Activated naive CD4-positive, alpha-beta T cell treated with Interleukin-2 at 50 U/mL for 16 hours (primary cell): ENCODE measurements at places on chromosomes 3 and 15.

- no peak for DNase-seq
Measured at GRCh38 chr15:59165726-59166125, 40.9 kb upstream of the LDHAL6B start.

GRCh38 chr3:100352296-100353231 lies 18.0 kb downstream of the NIT2 start:
- no peak for DNase-seq

- DNase-seq, result no peak
Measured at GRCh38 chr15:23764716-23765115, 77.6 kb upstream of the NDN start.

DNA sequence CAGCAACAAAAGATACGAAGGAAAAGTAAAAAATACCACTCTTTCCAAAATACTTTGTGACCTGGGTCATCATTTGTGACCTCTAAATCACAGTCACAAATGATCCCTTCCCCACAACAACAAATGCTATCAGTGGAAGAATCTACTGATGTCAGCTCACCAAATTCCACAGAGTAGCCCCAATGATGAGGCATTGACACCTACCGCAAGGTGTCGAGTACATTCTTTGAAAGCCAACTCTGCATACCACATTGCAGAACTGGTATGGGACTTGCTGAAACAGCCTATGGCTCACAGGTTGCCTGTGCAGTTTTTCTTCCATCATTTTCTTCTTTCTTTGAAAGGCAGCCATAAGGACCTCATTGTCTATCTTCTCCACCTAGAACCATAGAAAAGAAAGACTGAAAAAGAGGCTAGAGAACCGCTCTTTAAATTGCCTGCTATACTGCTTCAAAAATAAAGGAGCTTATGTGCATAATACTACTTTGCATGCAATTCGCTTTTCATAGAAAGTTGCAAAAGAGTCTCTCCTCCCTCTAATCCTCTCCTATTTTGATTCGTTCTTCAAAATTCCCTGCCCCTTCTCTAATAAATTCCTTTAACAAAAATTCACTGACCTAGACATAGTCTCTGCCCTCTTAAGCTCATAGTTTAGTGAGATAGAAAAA lies 21.4 kb upstream of the KPNA1 start:
- DNase-seq, result no peak

DNA sequence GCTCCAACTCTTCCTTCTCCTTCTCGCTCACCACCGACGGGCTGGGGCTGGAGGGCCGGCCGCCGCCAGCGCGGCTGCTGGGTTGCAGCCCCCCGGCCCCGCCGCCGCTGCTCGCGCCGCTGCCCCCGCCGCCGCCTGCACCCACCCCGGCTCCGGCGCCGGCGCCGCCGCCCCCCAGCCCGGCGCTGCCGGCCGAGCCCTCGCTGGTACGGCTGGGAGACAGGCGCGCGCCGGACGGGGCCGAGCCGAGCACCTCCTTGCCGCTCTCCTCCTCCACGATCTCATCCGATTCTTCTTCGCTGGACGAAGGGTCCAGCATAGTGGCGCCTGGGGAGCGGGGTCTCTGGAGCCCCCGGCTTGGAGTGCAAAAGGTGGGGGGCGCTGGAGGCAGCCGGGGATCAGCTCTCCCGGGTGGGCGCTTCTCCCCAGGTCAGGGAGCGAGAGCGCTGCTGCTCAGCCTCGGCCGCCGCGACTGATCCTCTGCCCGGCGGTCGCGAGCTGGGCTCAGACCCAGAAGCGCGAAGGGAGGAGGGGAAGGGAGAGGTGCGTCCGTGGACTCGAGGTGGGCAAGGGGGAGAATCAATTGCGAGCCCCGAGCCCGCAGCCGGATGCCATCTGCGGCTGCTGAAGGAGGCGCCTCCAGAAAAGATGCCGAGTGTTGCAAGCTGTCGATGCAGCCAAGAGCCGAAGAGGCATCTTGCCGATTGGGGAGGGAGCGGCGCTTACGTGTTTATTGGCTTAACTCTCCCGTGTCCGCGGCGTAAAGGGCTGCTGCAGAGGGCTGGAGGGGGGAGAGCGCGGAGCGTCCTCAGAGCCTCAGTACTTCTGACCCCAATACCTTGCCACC lies at the start of gene CADPS:
TSS of gene CADPS (minus strand) at position 706 of the 847 bp plus-strand sequence. CDS start at position 319, 387 bp downstream.
- DNase-seq, result no peak

DNA sequence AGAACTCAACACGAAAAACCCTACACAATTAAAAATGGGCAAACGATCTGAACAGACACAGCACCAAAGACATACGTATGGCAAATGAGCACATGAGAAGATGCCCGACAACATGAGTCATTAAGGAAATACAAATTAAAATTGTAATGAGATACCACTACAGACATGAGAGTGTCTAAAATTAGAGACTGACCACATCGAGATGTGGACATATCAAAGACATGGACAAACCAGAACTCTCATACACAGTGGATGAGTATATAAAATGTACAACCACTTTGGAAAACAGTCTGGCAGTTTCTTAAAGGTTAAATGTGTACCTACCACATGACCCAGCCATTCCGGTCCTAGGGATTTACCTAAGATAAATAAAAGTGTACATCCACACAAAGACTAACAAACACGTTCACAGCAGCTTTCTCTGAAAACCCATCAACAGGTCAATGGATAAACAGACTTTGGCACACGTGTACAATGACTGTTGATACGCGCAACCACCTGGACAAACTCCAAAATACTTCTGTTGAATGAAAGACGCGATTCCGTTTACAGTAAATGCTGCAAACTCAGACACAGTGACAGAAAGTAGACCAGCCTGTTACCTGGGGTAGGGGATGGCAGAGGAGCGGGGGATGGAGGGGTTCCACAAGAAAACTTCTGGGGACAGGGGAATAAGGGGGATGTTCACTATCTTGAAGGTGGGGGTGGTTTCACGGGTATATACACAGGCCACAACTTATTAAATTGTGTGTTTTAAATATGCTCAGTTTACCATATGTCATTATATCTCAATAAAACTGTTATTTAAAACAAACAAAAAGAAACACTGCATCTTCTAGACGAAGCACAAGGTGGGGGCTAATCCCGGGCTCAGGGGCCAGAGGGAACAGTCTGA lies 2.1 kb downstream of the TNK2 start:
- DNase-seq, result peak; percentile 24

DNA sequence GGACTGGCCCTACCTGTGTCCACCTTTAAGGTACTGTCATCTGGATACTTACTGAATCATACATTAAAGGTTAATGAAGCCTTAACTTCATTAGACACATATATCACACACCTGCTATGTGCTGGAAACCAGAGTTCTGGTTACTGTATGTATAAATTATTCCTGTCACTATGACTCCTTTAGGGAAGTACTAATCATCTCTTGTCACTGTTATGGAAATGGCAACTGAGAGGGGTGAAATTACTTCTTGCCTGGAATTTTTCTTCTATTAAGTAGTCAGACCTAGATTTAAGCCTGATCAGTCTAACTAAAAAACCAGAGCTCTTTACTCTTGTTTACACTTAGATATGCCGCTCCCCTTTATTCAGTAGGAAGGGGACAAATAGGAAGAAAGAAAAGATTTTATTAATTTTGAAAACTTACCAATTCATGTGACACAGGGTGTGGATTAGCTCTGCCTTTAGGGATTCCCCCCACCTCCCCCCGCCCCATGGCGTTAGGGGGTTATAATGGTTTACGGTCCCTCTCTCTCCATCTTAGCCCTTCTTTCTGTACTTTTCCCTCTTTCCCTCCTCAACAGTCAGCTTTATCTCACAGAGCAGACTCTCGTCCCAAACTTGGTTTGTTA lies 152.5 kb downstream of the KLHL25 start:
- no peak for DNase-seq

DNA sequence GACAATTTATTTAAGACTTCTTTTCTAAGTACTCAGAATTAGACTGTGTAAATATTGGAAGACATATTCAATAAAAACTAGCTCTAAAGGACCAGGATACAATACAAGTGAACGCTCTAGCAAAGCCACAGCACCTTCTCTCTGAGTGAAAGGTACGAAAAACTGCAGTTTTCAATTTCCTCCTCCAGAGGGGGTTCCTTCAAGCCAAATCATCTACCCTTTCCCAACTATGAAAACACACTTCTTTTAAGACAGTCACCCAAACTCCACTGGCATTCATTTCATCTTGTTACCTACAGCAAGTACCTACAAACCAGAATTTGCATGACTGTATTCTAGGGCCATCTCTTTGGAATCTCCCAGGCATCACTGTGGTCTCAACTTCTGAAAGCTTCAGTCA lies 165.8 kb downstream of the ERC2 start:
- DNase-seq, result no peak

DNA sequence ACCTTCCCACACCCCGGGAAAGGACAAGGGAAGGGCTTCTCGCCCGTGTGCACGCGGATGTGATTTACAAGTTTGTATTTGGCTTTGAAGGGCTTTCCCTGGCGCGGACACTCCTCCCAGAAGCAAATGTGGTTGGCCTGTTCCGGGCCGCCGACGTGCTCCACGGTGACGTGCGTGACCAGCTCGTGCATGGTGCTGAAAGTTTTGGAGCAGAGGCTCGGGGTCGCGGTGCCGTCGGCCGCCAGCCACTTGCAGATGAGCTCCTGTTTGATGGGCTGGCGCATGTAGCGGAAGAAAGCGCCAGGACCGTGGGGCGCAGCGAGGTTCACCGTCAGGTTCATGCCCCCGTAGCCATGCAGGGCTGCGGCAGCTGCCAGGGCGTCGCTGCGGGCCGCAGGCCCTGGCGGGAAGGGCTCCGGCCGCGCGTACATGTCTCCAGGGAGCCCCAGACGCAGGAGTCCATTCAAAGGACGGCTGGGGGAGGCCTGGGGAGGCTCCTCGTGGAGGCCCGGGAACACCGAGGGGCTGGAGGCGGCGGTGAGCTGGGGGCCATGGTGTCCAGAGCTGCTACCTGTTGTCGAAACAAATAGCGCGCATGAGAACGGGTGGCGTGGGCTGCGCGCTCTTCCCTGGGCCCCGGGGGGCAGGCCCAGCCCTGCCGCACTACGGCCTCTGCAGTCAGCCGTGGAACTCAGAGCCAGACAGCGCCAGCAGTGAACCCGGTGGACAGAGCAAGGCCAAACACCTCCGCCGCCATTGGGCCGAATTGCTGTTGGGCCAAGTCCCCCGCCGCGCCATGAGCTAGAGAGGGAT lies 10.2 kb downstream of the ZIC4 start:
- DNase-seq, result no peak

GRCh38 chr3:143970773-143971358 lies 757 bp upstream of the DIPK2A start:
- peak; percentile 63 for DNase-seq

DNA sequence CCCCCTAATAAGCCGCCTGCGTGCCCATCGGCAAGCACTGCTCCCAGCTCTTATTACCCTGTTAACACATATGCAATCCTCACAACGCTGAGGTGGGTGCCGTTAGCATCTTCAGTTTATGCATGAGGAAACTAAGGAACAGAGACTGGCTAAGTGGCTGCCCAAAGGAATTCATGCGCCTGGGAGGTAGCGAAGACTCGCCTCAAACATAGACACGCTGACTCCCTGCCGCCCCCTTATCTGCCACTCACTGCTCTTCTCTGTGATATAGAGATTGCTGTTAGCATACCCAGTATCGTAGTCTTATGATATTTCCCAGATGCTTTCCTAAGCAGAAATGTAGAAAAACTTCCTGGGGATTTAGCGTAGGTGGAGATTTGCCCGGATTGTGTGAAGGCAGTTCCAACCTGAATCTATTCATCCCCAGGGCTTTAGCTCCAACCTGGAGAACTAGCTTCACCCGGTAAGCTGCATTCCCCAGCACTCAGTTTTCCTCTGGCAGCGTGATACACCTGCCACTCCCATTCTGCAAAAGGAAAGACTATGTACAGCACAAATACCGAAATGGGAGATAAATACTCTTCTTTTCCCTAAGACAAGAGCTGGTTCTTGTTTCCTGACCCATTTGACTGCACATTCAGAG lies 23.7 kb upstream of the CD47 start:
- DNase-seq, result no peak

DNA sequence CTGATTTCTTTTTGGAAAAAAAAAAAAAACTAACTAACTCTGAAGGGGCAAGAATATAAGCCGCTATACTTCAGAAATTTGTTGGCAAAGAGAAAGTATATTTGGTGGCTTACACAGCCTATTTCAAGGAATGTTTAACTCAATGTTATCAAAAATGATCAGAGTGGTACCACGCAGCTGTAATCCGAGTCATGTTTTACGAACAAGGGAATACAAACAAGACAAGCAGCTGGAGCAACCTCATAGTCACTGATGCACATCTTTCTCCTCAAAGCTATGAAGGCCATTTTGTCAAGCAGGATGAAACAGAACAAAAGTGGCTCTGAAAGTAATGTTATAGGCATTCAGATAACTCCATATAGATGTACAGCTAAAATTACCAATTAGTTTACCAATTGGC lies 81.2 kb downstream of the SCAPER start:
- DNase-seq, result no peak

DNA sequence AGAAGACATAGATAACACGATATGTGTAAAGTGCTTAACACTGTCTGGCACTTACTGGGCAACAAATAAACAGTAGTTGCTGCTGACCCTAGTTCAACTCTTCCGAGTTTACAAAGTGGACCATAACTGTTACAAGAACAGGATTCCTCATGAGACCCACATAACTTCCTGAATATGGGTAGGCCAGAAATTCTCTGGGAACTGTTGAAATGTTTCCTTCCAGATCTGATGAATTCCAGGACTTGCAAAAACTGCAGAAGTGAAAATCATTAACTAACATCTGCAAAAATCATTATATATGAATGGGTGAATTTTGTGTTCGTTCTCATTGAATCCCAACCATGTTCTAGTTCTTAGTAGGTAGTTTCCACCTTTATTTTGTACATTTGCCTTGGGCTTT lies 181.7 kb upstream of the MME start:
- no peak for DNase-seq

GRCh38 chr15:78951841-78952238 lies 7.0 kb upstream of the CTSH start:
- DNase-seq, result no peak

GRCh38 chr15:90595763-90596155 lies 66.0 kb downstream of the CRTC3 start:
- DNase-seq, result no peak

DNA sequence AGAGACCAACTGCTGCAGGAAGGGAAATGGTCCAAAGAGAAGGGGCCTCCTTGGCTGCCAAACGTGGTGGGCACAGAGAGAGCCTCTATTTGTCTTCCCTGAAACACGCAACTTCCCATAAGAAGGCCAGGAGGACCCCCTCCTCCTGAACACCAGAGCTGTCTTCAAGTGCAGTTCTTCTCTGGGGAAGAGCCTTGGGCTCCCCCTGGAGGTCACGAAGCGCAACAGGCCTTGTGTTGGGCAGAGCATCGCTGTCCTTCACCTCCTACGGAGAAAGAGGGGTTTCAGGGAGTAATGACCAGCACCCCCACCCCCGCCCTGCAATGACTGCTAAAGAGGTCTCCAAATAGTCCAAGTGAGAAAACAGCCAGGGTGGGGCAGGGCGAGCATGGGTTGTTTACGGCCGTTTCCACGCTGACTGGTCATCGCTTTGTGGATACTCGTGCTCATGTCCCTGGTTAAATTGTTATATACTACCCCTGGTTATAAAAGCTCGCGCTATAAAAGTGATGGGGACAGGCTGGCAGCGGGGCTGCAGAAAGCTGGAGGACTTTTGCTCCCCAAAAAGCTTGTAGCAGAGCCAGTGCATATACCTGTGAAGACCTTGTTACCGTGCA lies 397.5 kb upstream of the ATP10A start:
- peak; percentile 20 for DNase-seq
